Testis (tissue), 5 donors: ENCODE measurements at places on chromosomes 6 and 20. TPM values are rescaled to one million over a fixed set of nuclear protein-coding genes. Genes with fewer than 3 reads are reported as not detected.

The KCNG1 gene
- 78.2 TPM for total RNA-seq

The LPA gene
- 7.2 TPM for total RNA-seq

The ENPP1 gene
- 16.0 TPM for total RNA-seq

The ZFP57 gene
- total RNA-seq = 1.6 TPM

The RANBP9 gene
- 114 TPM for total RNA-seq

The SUPT3H gene
- 29.4 TPM for total RNA-seq

DNA sequence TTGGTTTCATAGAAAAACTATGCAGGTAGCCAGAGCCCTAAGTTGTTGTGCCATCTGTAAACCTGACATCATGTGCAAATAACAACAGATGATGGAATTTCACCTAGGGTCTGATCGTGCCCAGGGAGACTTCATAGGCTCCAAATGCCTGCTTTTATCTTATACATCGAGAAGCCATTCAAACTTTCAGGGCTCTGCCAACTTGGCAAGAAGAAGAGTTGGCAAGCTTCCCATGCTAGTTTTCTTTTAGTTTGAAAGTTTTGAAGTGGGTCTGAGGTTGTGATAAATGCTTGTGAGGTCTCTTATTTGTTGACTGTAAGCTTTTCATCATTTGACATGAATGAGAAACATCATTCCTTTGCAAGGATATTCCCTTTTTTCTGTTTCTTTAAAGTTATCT is 175.4 kb upstream of the FLRT3 start:
- no peak for DNase-seq

DNA sequence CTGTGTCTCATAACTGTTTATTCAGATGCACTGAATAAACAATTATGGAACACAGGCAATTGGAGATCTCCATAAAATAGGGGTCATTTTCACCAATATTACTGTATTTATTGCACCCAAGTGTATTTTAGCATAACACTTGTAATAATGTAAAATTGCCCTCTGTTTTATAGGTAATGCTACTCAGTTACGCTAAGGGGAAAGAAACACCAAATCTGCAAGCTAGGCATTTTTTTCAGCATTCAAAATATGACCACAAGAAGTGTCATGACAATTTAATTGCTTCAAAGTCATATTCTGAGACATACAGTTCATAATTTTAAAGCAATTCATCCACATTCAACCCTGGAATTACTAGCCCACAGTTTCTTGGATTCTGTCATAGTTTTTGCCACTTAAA is 643.2 kb upstream of the NOX3 start:
- DNase-seq = no peak

- DNase-seq = no peak
Measured at GRCh38 chr20:50277064-50277415, 86.4 kb downstream of the CEBPB start.

- DNase-seq = no peak
Measured at GRCh38 chr6:80472271-80472670, 365.8 kb downstream of the BCKDHB start.

GRCh38 chr6:83071023-83071422 is 3.6 kb downstream of the DOP1A start:
- no peak for DNase-seq

GRCh38 chr6:139603581-139603980 is 229.1 kb upstream of the CITED2 start:
- no peak for DNase-seq

DNA sequence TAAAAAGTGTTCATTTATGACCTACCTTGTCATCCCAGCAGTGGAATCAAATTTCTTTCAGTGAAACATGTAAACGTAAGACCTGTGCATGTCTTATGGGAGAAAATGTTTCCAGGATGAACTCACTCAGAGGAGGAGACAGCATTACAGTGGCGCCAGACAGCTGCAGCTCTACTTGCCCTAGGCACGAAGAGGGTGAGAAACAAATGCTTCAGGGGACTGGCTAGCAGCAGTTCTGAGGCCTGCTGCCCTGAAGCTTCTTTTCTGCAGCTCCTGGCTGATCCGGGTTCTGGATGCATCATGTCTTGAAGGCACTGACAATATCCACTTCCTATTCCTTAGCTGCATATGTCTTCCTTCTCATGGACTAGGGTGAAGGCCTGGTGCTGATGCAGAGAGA is 120.2 kb downstream of the QRSL1 start:
- no peak for DNase-seq

- DNase-seq = no peak
Measured at GRCh38 chr6:150600010-150600300, 270 bp downstream of the PLEKHG1 start.
